ENCODE measurements at places on chromosomes 2 and 18. TPM values are rescaled to one million over a fixed set of nuclear protein-coding genes. Genes with fewer than 3 reads are reported as not detected.

The EHD3 gene
- total RNA-seq: 4.1 TPM

The DAW1 gene
- not detected for total RNA-seq

GRCh38 chr2:103529798-103530502 is 768.1 kb downstream of the TMEM182 start:
- no peak for DNase-seq
- no peaks in the 10 kb centered on the region for H3K36me3 ChIP-seq
- no peak overlapping the region for H3K4me3 ChIP-seq
- H3K4me1 ChIP-seq: no peaks in the 10 kb centered on the region

- H3K4me1 ChIP-seq: no peaks in the 10 kb centered on the region
- DNase-seq: no peak
- no peaks in the 10 kb centered on the region for H3K27me3 ChIP-seq
These were observed 16.3 kb downstream of the CNDP2 start for GRCh38 chr18:74512321-74513053.

DNA sequence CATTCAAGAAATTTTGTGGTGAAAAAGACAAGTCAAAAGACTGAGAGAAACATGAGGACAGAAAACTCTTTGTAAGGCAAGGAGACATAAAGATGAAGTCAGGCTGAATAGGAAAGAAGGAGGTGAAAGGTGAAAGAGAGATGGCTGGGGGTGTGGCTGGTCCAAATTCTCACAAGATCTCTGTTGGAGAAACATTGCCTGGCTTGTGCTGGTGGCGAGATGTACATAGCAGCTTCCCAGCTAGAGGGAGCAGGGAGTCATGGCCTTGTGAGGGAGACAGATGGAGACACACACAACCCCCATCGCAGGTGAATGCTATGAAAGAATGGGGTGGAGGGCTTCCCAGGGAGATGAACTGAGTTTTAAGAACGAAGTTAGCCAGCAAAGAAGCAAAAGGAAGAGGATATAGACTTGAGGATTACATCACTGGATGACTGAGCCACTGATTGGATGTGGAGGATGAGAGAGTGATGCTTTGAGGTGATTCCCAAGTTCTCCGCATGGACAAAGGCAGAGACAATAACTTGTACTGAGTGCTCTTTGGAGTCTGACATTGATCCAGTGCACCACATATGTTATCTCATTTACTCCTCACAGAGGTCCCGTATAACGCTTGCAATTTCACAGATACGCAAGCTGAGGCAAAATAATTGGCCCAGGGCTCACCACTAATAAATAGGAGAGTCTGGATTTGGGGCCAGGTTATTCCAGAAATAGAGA is 3.7 kb upstream of the EMX1 start:
- no peaks in the 10 kb centered on the region for H3K36me3 ChIP-seq
- peaks cover 66% of the 10 kb centered on the region for H3K27me3 ChIP-seq
- DNase-seq: no peak
- H3K27ac ChIP-seq: no peak overlapping the region
- peaks cover 37% of the 10 kb centered on the region for H3K4me1 ChIP-seq

The PASK gene
- total RNA-seq: 167 TPM
